ENCODE measurements at places on chromosomes 1 and 21.

- no peak for DNase-seq
These were observed 23.2 kb upstream of the RGSL1 start for GRCh38 chr1:182426442-182427430.

DNA sequence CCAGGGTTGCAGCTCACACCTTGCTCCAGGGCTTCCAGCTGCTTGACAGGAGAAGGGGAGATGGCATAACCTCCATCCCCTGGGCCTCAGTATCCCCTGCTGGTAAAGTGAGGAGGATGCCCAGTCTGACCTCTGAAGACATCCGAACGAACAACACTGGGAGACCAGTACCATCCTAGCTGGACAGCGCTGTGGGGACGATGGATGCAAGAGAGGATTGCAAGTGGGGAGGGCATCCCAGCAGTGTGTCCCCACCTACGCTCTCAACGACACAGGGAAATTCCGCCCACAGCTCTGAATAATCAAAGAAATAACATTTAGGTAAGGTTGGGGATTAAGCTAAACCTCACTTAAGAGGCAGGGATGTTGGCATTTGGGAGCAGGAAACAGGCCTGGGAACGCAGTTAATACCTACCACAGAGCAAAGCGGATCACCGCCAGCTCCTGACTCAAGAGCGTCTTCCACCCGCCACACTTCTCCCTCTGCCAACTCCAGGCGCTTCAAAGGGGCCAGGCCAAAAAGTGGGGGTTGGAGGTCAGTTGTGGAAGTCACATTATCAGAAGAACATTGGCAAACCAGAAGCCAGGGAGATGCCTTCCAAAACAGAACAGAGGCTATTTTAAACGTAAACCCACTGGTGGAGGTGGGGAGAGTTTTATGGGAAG lies 47.6 kb downstream of the SSBP3 start:
- DNase-seq: no peak

DNA sequence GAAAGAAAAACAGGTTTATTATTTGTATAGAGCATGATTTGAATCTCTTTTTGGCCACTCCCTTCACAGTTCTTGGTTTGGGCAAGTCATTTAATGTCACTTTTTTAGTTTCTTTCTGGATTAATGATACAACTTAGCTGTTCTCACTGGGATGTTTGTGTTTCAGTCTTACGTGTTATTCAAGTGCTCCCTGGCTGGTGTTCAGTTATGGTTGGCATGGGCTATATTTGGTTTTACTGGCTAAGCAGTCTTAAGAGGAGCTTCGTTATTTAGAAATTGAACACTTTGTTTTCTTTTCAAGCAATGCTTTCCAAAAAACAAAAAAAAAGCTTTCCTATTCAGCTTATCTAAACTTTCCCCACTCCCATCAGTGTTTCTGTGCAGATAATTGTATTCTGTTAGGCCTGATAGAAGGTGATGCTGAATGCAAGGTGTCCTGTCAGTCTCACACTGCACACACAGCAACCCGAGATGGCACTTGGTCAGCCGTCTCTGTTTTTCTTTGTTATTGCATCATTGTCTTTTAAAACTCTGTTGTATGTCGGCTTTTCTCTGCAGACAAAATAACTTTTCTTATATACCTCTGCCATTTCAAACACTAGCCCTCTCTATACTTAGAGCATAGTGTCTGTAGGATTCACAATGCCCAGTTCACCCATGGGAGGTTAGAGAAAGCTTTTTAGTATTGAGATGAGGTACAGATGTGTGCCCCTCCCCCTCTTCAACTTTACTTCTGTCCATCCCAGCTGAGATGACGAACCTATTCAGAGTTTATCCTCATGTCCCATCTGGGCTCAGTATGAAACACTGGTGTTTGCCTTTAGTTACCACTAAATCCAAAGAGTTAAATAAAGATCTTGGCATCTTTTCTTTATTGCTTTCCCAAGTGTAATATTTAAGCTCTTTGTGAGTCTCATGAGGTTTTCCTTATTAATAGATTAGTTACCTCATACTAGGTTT lies 80.2 kb downstream of the VPS13D start:
- no peak for DNase-seq

GRCh38 chr1:209318181-209319056 lies 265.1 kb upstream of the CAMK1G start:
- no peak for DNase-seq

DNA sequence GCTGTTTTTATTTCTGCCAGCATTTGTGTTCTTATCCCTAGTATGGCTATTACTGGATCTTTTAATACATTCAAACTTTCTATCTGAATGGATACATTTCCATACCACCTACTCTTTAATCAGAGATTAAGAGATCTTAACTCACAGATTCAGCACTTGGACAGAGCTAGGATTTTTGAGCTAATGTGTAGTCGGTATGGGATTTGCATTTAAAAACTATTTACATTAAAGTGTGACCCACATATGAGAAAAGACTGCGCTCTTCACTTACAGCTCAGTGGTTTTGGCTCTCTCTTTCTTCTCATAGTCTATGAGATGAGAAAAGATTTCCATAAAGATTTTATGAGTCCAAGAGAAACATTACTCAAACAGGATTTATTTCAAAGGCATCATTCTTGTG lies 16.4 kb downstream of the HMGB4 start:
- DNase-seq: no peak

GRCh38 chr1:198640174-198640573 lies 1.3 kb downstream of the PTPRC start:
- DNase-seq: no peak

DNA sequence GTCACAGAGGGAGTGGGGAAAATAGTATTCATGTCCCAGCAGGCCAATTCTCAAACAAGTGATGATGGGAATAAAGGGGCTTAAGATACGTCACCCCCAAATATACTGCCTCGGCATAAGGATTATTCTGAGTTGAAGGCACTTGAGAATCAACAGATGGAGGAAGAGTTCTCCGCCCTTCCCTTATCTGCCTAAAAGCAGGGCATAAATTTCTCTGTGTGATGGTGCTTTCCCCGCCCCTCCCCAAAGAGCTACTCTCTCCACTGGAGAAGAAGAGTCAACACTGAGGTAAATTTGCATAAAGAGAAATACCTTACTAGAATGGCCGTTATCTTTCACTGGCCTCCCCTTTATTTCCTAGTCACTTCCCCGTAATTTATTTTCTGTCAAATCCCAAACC lies 18.7 kb downstream of the BECN2 start:
- DNase-seq: no peak

DNA sequence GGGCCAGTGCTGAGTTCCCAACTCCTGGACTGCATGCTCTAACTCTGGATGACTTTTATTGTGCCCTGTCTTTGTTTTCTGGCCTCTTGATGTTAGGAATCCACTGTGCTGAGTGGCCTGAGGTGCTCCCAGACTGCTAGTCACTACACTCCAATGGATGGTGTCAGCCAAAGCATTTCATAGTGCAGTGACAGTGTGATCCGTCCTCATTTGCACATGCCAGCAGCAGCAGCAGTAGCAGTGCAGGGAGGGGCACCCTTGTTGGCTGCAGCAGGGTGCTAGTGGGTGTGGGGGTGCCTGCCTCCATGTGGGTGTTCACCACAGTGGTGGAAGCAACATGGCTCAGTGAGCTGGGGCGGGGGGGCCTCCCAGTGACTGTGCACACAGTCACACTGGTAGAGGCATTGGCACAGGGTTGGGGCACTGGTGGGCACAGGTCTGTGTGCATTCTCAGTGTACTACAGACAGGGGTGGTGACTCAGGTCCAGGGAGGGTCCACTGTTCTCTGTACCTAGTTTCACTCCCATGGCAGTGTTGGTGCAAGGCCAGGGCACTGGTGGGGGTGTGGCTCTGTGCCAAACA lies 214.0 kb downstream of the ZC3H11B start:
- DNase-seq: no peak

DNA sequence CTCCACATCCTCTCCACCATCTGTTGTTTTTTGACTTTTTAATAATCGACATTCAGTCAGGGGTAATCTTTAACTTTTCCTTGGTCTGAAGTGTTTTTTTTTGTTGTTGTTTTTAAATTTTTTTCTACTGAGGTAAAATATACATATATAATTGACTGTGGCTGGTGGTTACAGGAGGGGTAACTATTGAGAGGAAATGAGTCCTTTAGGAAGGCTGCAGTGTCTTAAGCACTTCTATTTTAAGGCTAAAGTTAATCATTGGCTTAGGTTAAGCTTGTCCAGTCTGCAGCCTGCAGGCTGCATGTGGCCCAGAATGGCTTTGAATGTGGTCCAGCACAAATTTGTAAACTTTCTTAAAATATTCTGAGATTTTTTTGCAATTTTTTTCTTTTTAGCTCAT lies 172.5 kb downstream of the CTH start:
- no peak for DNase-seq

GRCh38 chr1:246161626-246162025 lies 345.5 kb downstream of the SMYD3 start:
- DNase-seq: no peak

DNA sequence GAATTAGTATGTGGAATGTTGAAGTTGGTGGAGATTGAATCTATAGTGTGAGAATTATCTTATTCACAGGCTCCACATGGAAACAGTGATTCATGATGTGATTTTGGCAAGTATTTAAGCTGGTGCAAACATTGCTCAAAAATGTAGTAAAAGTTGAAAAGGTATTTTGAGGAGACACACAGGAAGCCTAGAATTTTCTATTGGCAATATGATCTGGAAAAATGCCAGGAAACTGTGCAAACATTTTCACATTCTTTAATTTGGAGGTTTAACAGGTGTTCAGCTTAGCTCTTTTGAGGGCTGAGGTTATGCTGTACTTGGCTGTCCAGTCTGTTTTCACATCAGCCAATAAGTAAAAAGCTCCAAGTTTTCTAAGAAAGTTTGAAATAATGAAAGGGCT lies 327.3 kb downstream of the RWDD3 start:
- no peak for DNase-seq

Data from DMS153 (cell line).